ENCODE measurements at places on chromosomes 6 and 20.

DNA sequence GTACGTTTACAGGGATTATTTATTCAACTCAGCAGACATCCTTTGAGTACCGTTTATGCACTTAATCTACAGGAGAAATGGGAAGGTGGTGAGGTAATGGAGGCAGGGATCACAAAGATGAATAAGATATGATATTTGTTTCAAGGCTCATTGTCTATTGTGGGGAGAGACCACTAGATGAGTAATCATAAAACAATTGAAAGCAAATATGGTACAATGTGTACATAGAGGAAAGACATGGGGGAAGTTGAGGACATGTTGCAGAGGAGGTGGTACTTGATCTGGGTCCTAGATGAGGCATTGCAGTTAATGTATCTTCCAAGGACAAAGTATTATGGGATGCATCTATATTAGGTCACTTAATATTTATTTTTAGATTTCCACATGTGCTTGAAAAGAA, 13.7 kb upstream of the CDC5L start:
- DNase-seq: no peak

GRCh38 chr6:159092631-159093030, 47.8 kb upstream of the TAGAP start:
- no peak for DNase-seq

GRCh38 chr6:132863895-132864294, 49.5 kb downstream of the RPS12 start:
- DNase-seq: no peak

DNA sequence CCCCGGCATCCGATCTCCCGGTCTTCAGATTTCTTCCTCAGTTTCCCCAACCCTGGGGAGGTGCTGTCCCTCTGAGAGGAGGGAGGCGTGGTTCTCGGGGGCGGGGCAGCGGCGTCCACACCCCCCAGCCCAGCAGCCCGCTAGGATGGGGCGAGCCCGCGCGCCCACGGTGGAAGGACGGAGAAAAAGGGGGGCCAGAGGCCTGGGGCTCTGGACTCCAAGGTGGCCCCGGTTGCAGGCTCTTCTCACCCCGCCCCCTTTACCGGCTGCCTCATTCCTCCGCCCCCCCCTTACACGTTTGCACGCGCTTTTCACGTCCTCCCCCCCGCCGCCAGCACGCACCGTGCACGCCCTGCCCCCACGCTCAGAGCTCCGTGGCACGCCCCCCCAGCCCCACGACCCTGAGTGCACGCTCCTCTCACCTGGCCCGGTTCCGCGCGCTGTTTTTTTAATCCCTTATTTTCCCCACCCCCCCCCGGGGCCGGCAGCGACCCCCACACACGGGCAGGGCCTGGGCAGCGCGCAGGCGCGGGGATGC, 402 bp downstream of the ZBTB12 start:
- DNase-seq: no peak

DNA sequence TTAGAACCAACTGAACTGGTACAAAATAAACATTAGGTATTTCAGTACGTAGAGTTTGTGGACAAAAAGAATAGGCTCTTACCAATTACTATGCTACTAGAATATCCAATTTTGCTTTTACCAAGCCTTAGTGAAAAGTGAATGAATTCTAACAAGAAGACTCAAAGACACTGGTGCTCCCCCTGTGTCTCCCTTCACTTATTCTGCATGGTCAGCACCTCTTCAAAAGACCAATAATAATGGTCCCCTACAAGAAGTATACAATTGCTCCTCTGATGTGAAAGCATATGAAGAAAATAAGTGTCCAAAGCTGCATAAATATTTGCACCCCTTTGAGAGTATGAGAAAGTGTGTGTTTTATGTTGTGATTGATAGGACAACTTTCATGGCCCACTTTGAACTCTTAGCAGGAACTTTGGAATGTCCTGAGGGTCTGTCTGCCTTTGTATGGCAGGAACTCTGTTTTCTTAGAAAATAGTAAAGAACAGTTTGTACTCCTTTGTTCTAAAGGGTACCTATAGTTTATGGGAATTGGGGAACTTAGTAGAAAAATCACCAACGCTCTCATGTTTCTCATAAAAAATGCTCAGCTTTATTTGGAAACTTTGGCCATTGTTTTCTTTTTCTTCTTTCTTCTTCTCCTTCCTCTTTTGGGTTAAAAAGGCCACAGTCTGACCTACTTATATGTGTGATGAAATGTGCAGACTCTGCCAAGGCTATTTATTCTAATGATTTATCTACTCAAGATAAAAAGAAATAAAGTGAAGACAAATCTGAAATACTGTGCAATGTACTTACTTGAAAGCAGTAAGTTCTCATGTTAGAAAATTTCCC, 352.4 kb downstream of the LAMA2 start:
- DNase-seq: no peak

GRCh38 chr6:35296931-35297600, 552 bp upstream of the DEF6 start:
- no peak for DNase-seq

DNA sequence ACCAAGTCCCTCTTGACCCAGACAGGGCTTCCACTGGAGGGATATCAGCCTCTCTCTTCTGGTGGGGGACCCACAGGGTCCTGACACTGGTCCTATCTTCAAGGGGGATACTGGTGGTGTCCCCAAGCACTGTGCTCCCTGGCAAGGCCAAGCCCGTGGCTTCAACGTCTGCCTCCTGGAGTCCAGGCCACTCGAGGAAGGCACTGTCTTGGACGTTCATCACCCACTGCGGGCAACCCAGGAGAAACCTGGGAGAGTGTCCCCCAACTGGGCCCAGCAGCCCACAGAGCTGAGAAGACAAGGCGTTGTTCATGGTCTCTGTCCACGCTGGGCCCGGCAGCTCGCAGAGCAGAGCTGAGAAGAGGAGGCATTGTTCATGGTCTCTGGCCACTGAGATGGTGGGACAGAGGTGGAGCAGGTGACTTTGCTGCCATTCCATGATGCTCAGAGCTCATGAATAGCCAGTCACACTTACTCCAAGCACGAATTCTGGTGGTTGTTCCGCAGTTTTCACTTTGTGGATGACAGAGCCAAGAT, 37.5 kb upstream of the FRMD1 start:
- DNase-seq: no peak

- no peak for DNase-seq
These were observed 15.8 kb downstream of the REPS1 start for GRCh38 chr6:138972226-138972665.

- no peak for DNase-seq
These were observed 7.0 kb downstream of the RCAN2 start for GRCh38 chr6:46484081-46484820.

Data from SK-N-MC (cell line).